Activated T-helper 1 cell treated with Interleukin-2 at 50 U/mL for 16 hours (primary cell): ENCODE measurements at places on chromosomes 4 and X.

DNA sequence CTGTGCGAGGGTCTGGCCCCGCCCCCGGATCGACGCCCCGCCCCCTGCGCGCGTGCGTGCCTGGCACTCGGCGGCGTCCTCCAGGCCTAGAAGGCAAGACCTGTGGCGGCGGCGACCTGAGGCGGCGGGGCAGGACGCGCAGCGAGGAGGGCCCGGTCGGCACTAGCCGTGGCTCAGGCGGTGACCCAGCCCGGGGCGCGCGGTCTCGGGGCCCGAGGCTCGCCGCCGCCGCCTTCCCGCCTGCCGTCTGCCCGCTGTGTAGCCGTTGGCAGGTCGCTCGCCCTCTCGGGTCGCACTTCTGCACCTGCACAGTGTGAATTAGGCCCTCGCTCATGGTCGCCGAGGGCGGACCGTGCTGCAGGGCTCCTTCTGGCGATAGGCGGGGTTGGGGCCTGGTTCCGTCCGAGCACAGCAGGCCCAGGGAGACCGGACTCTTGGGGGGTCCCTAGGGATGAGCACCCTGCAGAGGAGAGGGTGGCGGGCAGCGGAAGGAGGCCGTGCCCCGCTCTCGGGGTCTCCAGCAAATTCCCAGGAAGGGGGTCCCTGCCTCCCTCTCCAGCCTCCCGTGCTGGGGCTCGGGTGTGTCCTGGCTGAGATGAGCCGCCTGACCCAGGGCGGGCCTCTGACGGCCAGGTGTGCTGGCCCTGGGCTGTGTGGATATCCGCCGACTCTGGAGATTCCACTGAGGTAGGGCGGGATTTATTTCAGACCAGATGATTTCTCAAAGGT is 557 bp upstream of the FAM53A start:
- no peak for DNase-seq

DNA sequence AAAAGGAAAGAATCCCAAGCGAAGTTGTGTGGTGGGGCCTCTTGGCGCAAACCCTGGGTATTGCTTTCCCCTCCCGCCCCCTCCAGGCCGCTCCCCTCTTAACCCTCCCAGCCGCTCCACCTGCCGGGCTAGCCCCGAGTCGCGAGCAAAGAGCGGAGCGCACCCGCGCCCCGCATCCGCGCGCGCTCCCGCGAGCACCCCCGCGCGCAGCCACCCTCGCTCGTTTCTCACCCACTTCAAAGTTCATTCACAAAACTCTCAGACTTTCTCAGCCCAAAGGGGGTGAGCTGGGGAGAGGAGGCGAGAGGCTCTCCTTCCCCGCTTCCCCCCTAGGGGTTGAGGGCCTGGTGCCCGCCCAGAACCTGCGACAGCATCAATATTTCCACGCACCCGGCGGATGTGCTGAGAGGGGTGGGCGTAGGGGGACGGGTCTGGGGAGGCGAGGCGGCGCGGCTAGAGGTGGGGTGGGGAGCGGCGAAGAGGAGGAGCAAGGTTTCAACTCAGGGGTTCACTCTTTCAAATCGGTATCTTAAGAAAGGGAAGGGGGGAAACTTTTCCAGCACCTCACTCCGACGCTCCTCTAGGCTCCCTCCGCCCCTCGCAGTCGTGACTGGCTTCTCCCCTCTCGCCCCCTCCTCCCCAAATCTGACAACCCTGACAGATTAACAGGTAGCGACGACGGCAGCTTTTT is 1.8 kb downstream of the MAML3 start:
- peak; percentile 69 for DNase-seq

DNA sequence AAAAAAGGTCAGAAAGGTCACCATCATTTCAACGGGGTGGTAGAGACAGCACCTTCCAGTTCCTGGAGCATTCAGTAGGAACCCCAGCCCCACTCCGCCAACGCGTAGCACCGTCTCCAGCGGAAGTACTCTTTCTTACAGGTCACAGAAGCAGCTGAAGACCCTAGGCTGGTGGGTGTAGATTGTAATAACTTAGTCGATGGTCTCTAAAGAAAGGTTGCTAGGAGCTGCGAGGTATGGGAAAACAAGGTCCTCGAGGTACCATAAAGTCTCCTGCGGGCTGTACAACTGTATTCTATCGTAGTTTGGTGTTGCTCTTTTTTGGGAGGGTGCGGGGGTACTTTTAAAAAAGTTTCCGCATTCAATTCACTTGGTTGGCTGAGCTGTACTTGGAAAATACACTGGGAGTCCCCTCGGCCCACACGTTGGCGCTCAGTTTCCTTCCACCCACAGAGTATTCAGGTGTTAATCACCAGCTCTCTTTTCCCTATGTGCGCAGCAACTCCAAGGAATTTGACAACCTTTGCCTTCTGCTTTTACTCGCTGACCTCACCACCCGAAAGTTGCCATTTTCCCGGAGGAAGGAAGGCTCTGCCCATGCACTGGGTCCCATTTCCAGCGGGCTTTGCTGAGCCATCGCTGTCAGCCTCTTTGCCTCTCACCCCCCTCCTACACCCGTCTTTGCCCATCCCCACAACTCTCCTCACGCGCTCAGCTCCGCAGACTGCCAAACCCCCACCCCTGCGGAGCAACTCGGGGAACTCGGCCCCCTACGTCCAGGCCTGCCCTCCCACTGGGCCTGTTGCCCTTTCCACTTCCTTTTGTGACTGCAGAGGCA is 4.8 kb upstream of the SOX3 start:
- no peak for DNase-seq

GRCh38 chr4:39232100-39232499 is 49.8 kb downstream of the WDR19 start:
- DNase-seq: no peak

GRCh38 chr4:82201805-82202641 is 171.8 kb downstream of the HNRNPD start:
- no peak for DNase-seq

DNA sequence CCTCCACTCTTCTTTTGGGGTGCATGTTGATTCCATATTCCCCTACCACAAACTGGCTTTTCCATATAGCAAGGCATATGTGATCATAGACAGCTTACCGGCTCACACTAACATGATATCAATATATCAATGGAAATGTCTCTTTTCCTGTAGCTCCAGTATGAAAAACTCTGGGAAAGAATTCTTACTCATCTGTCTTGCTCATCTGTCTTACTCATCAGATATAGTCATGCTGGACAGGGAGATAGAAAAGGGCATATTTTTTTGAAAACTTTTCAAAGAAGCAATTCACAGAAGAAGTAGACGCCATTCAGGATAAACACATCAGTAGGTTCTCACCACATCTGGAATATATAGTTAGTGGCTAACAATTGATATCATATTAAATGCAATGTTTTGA is 794.7 kb downstream of the RAB28 start:
- DNase-seq: no peak

- DNase-seq: no peak
Observed at GRCh38 chrX:153736071-153736820, 11.6 kb downstream of the ABCD1 start.

DNA sequence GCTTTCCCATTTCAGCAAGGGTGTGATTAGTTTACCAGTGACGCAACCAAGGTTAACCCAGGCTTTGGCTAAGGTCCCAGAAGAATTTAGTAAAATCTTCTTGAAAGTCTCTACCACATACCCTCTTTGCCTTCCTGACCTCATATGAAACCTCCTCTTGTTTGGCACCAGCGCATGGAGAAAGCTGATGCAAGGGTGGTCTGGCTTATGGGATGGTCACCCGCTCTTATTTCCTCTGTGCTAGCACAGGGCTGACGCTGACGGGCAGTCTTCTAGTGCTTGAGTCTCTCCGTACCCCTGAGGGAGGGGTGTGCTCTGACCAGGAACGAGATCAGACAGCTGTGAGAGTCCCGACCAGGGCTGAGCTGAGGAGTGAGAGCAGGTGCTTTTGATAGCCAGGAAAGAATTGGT is 137.6 kb downstream of the TENM3 start:
- DNase-seq: no peak

DNA sequence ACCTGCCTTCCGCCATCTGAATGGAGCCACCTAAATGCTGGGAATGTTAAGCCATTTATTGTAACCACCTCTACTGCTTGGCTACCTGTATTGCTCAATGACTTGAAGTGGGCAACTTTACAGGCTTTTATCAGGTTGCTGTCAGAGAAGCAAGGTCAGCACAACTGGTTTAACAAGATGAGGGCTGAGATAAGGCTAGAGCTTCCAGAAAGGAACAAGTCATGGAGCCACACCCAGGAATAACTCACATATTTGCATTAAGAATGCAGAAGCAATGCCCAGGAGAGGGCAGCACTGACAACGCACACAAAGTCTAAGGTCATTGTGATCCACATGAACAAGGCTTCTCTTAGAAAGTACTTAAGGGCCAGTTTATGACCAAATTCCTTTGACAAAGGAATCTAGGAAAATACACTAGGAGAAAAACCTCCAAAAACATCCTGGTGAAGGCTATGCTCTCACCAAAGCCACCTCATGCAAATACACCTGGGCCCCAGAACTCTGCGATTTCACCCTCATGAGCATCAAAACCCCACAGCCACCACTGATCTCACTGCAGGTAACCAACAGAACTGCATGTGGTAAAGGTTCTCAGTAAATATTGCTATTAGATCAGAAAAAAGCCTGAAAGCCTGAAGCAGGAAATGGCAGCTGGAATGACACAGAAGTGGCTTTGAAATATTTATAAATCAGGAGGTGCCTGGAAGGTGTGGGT is 15.0 kb upstream of the STS start:
- DNase-seq: no peak

DNA sequence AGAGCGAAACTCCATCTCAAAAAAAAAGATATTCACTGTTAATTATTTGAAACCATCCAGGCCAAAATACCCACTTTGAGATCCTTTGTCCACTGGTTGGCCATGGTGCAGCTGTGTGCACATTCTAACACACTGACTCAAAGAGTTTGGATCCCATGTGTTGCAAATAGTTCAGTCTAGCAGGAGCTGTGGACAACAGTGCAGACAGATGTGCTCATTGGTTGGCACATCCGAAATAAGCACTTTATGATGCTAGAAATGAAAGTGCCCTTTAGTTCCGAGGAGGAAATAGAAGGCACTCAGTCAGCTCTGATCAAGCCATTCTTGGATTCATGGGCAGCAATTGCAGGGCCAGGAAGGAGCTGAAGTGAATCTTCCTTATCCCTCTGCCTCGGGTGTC is 63.0 kb upstream of the TMEM150C start:
- DNase-seq: no peak

DNA sequence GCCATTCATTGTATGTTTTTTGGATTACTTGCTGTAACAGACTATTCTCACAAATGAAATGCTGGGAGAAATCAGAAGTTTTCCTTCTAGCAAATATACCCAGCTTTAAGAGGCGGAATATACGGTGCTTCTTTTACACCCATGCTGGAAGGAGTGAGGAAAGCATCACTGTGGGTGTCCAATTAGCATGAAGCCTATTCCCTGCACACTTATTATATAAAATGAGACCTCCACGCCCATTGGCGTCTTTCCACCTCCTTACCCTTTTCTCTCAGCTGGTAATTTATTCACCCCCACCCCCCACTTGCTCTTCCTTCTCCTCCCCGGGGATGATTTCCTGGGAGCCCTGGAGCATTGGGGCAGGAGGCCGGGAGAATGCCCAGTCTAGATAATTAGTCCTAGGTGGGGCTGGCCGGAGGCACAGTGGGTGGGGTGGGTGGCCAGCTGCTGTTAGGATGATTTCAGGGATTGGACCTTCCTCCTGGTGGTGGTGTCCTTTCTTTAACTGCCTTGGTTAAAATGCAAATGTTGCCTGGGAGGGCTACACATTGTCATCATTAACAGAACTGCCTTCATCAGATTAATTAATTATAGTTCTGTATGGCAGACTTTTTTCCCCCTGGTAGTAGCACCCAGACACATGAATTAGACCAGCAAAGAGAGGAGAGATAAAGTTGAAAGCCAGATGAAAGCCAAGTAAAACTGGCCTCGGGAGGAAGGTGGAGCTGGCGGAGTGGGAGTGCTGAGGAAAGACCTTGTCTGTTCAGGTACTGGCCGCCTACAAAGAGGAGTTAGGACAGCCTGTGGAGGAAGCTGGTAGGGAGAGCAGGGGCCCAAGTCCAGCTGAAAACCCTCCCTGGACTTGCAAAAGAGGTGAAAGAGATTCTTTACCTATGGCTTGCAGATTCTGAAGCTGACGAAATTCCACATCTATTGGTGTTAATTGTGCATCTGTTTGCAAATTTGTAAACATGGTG is 11.4 kb downstream of the SHROOM2 start:
- no peak for DNase-seq

DNA sequence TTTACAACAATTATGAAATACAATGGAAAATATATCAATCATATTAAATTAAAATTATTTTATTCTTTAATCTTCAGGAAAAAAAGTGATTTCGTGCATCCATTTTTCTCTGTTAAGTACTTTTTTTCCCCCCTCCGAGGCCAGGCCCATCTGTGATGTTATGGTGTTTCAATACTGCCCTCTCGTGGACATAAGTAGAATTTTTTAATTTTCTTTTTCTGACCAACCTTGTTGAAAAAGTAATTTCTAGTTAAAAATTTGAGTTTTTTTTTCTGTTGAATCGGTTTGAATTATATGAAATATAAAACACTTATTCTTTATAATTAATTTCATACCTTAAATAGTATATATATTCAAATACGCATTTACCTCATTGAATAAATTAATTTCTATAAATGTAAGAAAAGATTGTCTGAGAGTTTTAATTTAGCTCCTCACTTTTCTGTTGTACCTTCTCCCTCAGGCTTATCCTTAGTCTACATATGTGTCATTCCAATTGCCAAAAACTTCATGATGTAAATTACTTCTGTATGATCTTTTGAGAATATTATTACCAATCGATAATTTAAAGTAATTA is 175.8 kb upstream of the TECRL start:
- no peak for DNase-seq

- no peak for DNase-seq
Observed at GRCh38 chr4:96525898-96526297, 686.0 kb downstream of the PDHA2 start.

DNA sequence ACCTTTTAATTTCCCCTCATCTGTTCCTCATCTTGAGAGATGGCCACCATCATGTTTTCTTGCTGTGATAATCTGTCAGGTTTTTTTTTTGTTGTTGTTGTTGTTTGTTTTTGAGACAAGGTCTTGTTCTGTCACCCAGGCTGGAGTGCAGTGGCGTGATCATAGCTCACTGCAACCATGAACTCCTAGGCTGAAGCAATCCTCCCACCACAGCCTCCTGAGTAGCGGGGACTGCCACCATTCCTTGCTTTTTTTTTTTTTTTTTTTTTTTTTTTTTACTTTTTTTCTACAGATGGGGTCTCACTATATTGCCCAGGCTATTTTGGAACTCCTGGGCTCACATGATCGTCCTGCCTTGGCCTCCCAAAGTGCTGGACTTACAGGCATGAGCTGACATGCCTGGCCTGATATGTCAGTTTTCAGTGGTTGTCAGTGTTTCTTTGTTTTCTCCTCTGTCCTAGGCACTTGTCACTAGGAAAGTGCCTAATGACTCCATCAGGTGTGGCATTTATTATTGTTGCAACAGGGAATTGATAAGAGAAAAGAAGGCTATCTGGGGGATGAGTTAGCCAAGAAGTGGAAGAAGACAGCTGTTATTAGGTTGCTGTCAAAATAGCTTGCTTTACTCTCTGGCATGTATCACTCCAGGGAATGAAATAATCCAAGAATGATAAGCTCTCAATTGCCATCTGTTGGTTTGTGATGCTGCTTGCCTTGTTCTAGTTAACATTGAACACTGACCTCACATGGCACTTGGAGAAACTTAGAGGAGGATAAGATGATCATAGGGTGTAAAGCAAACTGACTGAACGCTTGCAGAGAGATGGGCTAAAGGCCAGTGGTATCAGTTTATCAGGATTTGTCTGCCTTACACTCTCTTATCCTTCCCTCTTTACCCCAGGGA is 41.7 kb downstream of the TMEM164 start:
- DNase-seq: no peak
